ENCODE measurements at places on chromosomes 2 and 18. TPM values are rescaled to one million over a fixed set of nuclear protein-coding genes. Genes with fewer than 3 reads are reported as not detected.

GRCh38 chr2:96408616-96409015 is 73.0 kb downstream of the NCAPH start:
- DNase-seq, result no peak

- peak; percentile 81 for DNase-seq
Observed at GRCh38 chr18:58579561-58580047, 49.3 kb downstream of the ALPK2 start.

The ANO7 gene
- 1.3 TPM for total RNA-seq

DNA sequence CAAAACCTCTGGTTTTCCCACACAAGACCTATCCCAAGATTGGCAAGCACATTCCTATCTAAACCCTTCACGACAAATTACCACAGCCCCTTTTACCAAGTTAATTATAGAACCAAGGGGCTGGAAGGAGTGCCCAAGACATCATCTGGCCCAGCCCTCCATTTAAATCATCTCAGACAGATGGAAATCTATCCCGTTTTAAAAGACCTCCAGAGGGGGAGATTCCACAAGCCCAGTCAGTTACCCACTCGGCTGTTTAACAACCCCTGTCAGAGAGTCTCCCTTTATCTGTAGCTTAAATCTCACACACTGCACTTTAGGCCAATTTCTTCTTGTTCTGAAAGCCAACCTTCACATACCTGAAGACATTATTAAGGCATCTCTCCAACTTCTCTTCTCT is 179.1 kb upstream of the MEIS1 start:
- DNase-seq, result no peak

The FAM110C gene
- total RNA-seq, result not detected

DNA sequence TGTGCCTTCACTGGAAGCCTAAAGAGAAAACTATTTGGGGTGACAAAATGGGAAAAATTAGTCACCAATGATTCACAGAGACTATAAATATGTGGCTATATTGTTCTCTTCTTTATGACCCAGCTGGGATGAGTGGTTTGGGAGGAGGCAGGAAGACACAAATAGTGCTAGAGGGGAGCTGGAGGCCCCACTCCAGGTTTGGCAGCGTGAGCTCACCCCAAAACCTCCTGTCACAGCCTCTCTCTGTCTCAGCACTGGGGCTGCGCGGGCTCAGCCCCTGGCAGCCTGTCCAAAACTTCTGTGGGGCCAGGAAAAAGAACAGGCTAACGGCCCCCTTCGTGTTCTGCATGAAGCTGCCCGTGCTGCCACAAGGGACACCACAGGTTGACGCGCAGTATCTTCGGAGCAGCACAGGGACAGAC is 73.2 kb upstream of the LCLAT1 start:
- no peak for DNase-seq

- no peak for DNase-seq
Observed at GRCh38 chr18:22408059-22408458, 9.7 kb downstream of the CTAGE1 start.

DNA sequence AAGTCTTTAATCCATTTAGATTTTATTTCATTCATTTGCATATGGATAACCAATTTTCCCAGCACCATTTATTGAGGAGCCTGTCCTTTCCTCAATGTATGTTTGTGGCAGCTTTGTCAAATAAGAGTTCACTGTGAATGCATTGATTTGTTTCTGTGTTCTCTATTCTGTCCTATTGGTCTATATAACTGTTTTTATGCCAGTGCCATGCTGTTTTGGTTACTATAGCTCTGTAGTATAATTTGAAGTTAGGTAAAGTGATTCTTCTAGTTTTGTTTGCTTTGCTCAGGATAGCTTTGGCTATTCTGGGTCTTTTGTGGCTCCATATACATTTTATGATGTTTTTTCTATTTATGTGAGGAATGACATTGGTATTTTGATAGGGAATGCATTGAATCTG is 7.4 kb downstream of the MYO3B start:
- no peak for DNase-seq

DNA sequence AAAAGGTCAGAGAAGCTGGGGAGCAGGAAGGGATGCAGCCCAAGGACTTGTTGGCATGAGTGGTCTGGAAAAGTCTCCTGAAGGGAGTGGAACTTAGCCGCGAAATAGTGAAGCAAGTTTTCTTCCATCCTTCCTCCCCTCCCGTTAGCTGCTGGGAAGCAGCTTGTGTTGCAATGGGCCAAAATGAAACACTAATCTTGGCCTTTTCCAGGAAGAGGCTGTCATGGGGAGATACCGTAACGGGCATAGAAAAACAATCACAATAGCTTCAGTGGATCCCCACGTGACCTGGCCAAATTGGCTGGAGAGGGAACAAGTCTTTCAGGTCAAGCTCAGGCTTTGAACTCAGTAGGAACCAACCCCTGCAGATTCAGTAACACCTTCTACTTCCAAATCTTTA is 49.3 kb downstream of the SEMA4F start:
- DNase-seq, result no peak

DNA sequence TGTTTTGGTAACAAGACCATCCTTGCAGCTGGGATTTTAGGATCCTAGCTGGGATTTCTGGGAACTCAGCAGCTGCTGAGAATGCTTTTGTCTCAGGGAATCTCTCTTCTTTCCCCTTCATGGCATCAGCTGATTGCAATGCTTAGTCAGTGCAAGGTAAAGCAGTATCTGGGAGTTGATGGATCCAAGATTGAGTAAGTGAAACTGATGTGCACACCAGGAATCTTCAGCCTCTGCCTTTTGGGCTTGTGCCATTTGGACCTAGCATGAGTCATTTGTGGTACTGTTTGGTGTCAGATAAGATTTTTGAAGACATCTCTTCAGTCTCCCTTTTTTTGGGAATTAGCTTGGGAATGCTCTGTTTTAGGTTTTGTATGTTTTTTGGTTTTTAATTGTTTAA is 363.3 kb upstream of the TFPI start:
- no peak for DNase-seq

DNA sequence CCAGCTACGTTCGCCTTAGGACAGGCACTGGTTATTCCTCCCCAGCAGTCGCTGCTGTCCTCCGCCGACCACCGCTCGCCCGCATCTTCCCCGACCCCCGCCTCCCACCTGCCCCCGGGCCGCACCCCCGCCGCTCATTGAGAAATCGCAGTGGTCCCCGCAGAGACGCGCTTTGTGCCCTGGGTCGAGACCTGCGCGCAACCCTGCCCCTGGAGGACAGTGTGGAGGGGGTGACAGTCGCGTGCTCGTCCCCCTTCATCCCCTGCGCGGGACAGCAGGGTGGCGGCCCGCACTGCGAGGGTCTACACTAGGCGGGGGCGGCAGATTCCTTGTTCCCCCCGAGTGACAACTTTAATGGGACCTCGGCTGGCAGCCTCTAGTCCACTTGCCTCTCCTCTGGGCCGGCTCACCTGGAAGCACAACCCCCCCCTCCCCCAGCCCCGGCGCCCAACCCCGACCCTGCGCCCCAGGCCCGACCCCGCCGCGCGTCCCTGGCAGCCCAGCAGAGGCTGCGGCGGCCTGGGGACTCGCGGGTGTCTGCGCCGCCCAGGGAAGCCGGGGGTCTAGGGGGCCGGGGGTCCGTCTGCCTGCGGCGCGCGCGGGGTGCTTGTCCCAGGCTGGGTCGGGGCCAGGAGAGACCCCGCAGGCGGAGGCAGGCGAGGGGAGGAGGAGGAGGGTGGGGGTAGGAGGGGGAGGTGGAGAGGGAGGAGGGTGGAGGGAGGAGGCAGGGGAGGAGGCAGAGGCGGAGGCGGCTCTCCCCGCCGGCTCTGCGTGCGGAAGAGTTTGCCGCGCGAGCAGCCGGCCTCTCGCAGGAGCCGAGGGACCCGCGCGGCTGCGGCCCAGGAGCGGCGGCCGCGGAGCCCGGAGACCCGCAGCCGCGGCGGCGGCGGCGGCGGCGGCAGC is at the start of gene NPAS2:
TSS of gene NPAS2 (plus strand) at position 770 of the 903 bp plus-strand sequence. CDS start 84,616 bp downstream, outside the sequence.
- no peak for DNase-seq

DNA sequence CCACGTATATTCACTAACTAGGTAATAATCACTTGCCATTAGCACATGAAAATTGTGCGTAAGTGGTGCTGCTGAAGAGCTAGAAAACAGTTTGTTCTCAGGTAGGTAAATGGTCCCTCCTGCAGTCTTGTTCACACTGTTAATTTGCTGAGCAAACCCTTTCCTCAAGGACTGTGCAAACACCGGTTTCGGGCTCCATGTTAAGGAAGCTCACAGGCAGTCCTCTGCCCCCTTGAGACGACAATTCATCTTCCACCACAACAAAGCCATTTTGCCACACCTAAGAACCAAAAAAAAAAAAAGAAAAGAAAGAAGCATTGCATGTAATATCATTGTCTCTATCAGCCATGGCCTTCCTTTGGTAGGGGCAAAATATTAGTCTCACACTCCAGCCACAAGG is 193.9 kb downstream of the BCL11A start:
- peak; percentile 57 for DNase-seq

DNA sequence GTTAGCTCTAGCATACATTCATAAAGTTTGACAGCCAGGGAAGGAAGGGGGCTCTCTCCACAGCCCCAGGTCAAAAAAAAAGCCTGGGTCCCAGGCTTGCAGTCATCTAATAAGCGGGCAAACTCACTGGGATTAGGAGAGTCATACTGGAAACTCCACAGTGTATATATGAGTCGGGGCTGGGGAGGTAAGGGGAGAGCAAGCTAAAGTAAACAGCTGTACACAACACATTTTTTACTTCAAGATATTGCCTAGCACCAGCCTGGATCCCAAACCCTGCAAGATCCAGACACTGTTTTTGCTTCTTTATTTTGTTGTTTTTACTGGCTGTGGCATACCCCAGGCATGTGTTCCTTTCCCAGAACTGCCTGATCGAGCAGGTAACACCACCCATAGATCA is 291.3 kb upstream of the TANK start:
- DNase-seq, result no peak

DNA sequence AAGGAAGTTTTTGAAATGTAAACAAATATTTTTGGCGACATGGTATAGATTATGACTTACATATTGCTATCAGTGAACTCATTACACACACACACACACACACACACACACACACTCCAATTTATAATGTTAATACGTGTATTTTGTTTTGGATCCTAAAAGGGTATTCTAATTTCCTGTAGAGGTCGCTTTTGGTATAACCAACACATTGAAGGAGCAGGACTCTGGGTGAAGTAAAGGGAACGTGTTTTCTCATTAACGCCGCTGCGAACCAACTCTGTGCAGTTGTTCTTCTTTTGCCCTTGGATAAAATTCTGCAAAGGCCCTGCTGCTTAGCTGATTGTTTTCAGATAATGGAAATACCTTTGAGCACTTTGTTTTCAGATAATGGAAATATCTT is 190.4 kb downstream of the PMAIP1 start:
- DNase-seq, result no peak

DNA sequence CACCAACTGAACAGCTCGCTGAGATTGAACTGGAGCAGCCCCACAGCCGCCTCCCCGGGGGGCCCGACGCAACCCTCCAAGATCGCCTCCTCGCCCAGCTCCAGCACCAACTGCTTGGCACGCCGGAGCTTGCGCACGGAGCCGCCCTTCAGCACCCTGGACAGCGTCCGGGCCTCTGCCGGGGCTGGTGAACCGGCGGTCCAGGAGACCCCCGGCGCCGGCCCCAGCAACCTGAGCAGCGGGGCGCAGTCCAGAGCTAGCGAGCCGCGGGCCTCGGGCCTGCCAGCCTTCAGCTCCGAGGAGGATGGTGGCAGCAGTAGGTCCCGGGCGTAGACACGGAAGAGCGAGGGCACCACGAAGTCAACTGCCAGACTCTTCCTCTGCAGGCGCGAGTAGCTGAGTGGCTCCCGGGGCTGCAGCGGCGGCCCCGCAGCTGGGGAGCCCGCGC is 1.2 kb downstream of the ALK start:
- DNase-seq, result peak; percentile 89

GRCh38 chr18:22465859-22466457 is 48.2 kb upstream of the CTAGE1 start:
- DNase-seq, result no peak

The DES gene
- total RNA-seq, result not detected

The ADGRF3 gene
- total RNA-seq, result 0.24 TPM

The SCYGR4 gene
- total RNA-seq, result not detected

The LCT gene
- total RNA-seq, result not detected

The EMX1 gene
- not detected for total RNA-seq

The GPR75 gene
- 1.2 TPM for total RNA-seq

DNA sequence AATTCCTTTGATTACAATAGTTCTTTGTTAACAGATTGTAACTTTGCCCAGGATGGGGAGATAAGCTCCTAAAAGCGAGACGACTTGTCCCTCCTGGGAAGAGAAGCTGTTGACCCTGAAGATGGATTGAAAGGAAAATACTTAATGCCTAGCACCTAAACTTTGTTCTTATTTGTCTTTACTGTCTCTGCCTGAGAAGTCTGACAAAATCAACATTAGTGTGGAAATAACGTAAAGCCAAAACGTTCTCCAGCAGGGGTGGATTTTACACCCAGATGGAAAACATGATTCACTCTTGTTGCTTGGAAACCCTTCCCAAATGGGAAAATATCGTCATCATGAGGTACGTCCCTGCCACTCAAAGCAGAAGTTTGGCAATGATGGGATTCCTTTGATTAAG is 450.1 kb downstream of the SLC4A3 start:
- DNase-seq, result no peak

The TPO gene
- not detected for total RNA-seq

- DNase-seq, result no peak
Observed at GRCh38 chr2:39107156-39107555, 13.7 kb downstream of the SOS1 start.

DNA sequence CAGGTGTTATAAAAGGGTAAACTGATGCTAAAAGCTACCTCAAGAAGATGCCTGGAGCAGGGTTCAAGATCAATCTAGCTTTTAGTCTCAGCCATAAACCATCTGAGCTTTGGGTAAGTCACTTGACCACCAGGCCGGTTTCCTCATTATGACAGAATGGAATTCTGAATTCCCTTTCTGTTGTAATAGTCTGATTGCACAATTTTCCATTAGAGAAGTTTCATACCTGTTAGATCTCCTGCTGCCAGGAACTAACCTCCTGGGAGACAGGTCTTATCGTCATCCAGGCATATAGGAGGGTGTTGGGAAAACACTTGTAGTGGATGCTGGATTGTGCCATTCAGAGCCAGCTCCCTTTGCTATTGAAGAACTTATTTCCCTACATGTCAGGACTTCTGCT is 272.5 kb downstream of the TDRD15 start:
- no peak for DNase-seq

- DNase-seq, result no peak
Observed at GRCh38 chr2:205815673-205816072, 133.4 kb downstream of the NRP2 start.

- DNase-seq, result no peak
Observed at GRCh38 chr2:180495606-180496005, 484.8 kb upstream of the UBE2E3 start.

DNA sequence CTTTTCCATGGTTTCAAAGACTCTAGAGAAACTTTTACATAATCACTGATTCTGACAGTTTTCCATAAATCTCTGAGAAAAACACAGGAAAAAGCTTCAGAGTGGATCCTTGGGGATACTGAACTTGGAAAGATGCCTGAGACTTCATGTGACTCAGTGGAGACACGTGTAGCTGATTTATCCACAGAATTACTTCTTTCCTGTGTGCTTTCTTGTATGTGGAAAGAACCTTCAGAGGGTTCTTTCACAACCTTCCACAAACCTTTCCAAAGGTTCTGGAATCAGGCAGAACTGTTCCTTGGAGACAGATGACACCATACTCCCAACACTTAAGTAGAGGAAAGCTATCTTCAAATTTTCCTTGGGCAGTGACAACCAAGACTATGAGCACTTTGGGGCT is 207.2 kb downstream of the RND3 start:
- DNase-seq, result no peak

GRCh38 chr2:128370468-128371247 is 52.0 kb upstream of the HS6ST1 start:
- DNase-seq, result no peak

The PTGR3 gene
- total RNA-seq, result 19.7 TPM
